Bronchial epithelial cell (primary cell): ENCODE measurements at places on chromosomes 16 and 17.

DNA sequence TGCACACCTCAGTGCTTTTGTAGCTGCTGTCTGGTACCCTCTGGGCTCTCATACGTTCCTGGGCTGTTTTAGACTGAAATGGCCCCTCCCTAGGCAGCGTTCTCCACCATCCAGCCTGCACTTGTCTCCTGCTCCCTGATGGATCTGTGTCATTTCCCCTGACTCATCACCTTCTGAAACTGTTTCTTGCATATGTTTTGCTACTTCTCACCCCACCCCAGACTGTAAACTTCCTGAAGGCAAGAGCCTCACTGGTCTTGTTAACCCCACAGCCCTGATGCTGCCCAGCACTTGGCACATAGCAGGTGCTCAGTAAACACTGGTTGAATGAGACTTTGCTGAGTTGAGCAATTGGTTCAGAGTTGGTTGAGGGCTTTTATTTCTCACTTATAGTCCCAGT, 78.7 kb downstream of the CRISPLD2 start:
- DNase-seq, result peak; percentile 83

DNA sequence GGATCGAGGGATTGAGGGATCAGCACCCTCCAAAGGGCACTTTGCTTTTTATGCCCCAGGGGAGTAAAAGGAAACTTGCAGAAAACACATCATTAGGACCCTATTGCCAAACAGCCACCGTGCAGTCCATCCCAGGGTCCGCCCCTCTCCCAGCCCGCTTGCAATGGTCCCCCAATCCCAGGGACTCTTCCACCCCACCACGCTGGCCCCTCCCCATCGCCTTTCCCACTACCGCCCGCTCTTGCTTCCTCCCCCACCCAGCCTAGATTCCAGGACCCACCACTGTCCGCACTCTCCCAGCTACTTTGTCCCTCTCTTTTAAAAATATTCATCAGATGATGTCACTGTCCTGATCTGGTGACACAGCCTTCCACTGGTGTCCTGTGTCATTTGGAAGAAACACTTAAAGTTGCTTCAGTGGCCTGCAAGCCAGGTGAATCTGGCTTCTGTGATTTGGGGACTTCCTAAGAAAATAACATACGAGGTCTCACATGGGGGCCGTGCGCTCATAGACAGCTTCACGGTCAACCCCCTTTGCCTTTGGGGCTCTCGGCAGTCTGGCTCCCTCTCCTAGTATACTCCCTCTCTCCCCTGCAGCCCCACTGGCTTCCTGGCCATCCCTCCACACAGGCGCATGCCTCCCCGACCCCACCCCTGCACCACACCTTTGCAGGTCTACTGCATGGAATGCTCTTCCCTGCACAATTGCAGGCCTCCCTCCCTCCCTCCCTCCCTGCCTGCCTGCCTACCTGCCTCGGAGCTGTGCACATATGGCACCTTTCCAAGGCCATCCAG, 127.9 kb downstream of the RBFOX3 start:
- no peak for DNase-seq

DNA sequence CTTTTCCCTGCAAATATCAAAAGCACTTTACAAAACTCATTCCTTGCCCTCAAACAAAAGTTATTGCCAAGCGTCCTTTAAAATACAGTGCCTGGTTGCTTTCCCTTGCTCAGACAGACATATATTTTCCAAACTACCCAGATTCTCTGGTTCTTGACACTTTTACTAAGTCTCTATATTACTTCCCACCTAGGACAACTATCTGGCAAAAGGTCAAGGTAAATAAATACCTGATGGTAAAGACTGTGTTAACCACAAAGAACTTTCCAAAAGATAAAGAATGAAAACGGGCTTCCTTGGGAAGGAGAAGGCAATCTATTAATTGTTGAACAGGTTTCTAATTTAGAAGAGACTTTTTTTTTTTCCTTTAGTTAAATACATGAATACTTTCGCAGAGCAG, 1.9 kb downstream of the HS3ST3A1 start:
- no peak for DNase-seq

DNA sequence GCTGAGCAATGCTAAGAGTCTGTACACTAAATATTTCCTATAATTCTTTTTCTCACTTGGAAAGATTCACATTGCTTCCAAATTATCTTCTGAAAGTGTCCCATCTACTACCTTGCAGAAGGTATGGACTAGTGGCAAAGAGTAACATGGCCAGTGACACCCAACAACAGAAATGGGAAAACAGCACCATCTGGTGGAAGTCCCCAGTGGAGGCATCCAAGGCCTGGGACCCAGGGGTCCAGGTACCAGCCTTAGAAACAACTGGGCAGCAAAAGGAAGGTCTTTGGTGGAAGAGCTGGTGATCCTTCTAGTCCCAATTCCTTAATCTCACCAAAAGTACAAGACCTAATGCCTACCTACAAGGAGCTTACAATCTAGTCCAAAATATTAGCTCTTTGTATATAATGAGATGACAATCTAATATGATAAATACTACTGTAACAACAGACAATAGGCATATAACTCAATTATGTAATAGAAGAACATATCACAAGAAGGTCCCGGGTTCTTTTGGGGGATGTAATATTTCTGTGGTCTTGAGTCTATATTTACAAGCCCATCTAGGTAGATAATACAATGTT, 55.3 kb downstream of the SKAP1 start:
- peak; percentile 11 for DNase-seq

- peak; percentile 58 for DNase-seq
Observed at GRCh38 chr17:42677921-42678781, 1.4 kb upstream of the PLEKHH3 start.
